Neuronal stem cell (in vitro differentiated cells): ENCODE measurements at places on chromosomes 5 and 9.

DNA sequence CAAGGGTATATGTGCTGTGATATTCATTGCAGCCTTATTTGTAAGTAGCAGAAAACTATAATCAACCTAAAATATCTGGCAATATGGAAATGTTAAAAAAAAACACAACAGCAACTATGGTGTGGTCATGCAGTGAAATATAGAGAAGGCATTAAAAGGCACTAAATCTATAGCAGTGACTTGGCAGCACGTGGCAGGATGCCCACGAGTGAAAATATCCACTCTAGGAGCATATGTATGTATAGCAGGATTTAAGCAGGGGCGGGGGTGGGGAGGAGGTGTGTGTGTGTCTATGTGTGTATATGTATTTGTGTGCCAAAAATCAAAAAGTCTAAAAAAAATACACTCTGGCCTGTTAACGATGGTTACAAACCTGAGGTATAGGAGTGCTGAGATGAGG lies 115.6 kb downstream of the RPS23 start:
- DNase-seq: no peak

- no peak for DNase-seq
Measured at GRCh38 chr5:107541400-107541799, 129.3 kb downstream of the EFNA5 start.

DNA sequence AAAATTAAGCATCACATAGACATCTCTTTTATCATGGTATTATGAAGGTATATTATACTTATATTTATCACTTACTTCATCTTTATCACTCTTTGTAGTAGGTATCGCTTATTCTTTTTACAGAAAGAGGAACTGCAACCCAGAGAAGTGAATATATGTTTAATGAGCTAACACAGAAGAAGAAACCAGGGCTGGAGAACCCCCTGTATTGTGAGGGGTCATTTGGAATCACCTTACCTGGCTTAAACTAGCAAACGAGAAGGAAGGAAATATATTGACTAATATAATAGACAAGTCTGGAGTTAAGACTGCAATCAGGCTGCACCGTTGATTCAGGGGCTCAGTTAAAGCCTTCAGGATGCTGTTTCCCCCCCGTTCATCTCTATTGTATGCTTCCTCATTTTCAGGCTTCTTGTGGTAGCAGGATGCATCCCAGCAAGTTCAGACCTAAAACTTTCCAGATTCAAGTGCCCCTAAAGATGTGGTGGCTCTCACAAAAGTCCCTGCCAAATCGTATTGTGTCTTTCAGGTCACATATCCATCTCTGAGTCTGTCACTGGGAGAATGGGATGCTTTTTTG lies 146.4 kb downstream of the GCNT1 start:
- no peak for DNase-seq

DNA sequence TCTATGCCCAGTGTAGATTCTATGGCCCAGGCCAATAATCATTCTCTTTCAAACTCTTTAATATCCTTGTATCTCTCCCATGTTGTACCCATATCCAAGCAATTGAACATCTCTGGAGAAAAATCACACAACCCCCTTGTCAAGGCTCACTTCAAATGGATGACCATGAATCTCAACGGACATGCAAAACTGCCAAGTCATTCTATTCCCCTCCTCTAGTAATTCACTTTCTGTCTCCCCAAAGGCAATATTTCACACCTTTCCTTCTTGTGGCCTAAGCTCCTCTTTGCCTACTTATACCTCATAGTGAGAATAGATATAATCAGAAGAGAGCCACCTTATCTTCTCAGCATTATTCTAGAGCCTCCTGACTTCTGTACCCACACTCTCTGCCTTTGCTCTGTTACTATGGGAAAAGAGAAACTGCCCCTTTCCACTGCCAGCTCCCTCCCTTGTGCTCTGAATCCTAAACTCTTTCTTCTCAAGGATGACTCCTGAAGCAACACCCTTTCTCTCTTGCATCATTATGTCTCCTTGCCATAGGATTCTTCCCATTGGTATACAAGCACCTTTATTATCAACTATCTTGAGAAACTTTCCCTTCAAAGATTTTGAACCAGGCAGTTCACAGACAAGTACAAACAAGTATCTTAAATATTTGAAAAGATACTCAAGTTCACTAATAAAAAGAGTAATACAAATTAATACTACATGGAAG lies 66.1 kb downstream of the RPS23 start:
- no peak for DNase-seq

DNA sequence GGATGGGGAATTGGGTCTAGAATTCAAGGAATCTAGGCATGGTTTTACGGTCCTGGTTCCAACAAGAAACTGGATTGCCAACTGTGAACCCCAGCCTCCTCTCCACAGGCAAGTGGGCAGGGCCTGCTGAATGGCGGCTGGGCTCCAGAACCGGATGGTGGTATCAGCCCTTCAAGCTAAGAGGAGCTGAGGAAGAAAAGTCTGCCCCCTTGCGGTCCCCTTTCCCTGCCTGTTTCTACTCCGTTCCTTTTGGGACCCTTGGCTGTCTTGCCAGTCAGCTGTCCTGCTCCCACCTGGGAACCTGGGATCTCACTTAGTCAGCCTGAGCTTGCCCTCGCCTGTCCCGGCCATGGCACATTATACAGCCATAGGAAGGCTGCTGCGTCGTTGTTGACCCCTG lies 234.4 kb upstream of the DAPK1 start:
- peak; percentile 8 for DNase-seq

DNA sequence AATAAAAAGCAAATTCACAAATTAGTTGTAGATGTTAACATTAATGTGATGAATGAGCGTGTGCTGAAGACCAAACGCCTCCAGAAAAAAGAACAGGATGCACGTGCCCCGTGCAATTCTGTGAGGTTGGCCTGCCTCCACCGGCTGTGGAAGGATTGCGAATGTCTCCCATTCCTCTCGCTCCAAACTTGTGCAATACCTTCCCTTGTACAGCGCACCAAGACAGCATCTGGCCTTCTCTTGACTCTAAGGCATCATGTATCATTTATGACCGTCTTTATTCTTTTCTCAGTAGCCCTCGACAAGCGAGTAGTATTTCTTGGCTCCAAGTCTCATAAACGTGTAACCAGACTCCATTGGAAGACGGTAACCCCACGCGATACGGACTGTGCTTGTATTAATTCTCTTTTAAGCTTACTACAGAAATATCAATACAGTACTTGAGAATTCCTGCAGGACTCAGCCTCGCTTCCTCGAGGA lies 1.5 kb upstream of the TESK1 start:
- DNase-seq: no peak
